ENCODE measurements at places on chromosomes 3 and 15. TPM values are rescaled to one million over a fixed set of nuclear protein-coding genes. Genes with fewer than 3 reads are reported as not detected.

Gene FRMD5
- polyA plus RNA-seq, result 1.1 TPM

Gene CCDC39
- polyA plus RNA-seq, result 4.9 TPM

Gene HTR3E
- polyA plus RNA-seq, result 0.07 TPM

Gene PAK2
- 71.7 TPM for polyA plus RNA-seq

Gene LTK
- polyA plus RNA-seq, result 2.7 TPM

Gene SNX22
- 2.5 TPM for polyA plus RNA-seq

DNA sequence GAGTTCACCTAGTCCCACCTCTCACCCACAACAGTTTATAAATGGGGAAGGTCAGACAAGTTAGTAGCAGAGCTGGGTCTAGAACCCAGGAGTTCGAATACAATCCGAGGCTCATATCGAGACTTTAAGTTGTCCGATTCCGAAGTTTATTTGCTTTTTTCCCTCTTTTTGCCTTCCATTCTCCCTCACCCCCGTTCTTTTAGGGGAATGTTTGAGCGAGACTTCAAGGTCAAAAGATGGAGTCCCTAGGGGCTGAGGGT is 7.3 kb downstream of the BCL6 start:
- no peak for DNase-seq

- DNase-seq, result no peak
These were observed 51.2 kb downstream of the ASB7 start for GRCh38 chr15:100653608-100654007.

DNA sequence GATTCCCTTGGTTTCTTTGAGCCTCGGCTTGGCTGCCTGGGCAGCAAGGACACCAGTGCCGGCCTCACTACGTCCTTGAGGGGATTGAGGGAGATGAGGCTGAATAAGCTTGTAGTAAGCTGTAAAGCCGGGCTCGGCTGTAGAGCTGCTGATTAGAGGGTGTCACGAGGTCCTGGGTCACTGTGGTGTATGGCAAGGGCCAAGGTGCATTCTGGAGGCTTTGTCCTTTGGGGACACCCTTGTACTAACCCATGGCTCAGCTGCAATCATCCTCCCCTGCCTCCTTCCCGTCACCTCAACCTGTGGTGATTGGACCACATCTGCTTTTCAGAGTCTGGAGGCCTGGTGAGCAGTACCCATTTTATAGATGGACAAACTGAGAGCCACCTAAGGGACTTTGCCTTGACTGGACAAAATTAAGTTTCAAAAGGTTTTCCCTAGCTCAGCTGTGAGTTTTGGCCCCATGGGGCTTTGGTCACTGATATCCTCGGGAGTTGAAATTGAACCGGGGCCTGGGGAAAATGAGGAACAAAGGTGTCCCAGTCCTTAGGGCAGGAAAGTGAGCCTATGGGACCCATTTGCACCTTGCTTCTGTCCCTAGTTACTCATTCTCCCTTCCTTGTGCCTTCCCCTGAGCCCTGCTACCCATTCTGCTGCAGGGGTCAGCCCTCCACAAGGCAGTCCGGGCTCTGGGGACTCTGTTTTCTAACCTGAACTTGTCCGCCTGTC is 2.4 kb downstream of the SLC6A6 start:
- no peak for DNase-seq

DNA sequence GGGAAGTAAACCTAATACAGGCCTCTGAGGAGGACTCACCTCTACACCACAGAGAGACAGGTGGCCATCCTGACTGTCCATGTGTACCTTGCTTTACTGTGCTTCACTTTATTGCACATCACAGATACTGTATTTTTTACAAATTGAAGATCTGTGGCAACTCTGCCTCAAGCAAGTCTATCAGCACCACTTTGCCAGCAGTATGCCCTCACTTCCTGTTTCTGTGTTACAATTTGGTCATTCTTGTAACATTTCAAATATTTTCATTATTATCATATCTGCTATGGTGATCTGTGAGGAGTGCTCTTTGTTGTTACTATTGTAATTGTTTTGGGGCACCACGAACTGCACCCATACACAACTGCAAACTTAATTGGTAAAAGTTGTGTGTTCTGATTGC is 78.0 kb downstream of the BBX start:
- no peak for DNase-seq

GRCh38 chr15:60426870-60427508 is 29.2 kb upstream of the ANXA2 start:
- peak; percentile 23 for DNase-seq

DNA sequence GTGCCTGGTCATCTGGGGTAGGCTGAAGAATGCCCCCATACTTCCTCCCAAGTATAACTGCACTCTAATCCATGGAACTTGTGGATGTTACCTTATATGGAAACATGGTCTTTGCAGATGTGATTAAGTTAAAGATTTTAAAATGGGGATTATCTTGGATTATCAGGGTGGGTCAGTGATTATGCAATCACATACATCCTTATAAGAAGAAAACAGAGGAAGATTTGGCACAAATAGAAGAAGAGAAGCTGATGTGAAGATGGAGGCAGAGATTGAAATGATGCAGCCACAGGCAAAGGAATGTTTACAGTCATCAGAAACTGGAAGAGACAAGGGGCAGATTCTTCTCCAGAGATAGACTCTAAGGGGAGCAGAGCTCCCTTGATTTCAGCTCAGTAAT is 1.8 kb upstream of the MRPS22 start:
- DNase-seq, result no peak

DNA sequence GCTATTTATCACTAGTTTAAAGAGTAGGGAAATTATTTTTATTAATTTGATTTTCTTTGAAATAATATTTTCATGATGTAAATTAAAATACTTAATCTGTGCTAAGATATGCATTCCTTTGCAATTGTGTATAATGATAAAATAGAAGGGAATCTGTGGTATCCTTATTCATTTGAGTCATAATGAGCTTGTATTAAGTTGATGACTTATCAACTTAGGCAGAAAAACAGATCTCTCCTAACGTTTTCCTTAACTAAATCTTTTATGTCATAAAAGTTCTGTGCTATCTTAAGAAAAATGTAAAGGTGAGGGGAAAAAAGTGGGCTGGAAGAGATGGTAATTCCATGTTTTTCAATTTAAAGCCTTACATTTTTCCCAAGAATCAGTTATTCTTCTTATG is 1.9 kb downstream of the FGF7 start:
- DNase-seq, result no peak

GRCh38 chr3:186400662-186401061 is 38.6 kb upstream of the DGKG start:
- no peak for DNase-seq

- DNase-seq, result no peak
These were observed 35.7 kb downstream of the ACAD9 start for GRCh38 chr3:128914966-128915645.

GRCh38 chr15:101088271-101088670 is 163.6 kb downstream of the CHSY1 start:
- DNase-seq, result no peak

GRCh38 chr3:123724306-123724705 is 139.5 kb upstream of the HACD2 start:
- DNase-seq, result no peak
